ENCODE measurements at places on chromosomes 7 and 10.

DNA sequence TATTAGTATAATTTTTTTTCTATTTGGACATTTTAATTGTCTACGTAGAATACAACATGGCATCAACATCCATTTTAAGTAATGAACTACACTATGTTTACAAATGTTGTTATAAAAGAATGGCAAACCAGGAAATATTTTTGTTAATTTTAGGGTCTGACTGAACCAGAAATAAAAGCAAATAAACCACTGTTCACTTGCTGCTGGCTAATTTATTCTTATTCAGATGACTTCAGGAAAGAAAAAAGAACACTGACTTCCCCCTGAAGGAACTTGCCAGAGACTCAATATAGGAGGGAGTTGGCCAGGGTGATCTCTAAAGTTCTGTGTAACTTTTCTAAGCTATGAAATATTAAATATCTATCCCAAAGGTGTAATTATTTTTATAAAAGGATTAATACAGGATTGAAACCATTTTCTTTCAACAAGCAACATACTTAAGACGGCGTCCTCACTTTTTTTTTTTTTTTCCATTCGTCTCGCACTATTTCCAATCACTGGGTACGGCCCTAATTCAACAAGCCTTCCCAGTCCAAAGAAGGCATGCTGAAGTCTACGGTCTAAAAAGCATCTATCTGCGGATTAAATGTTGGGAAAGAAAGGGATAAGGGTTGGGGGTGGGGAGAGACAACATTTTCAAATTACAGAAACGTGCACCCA is 1.2 kb downstream of the USP6NL start:
- DNase-seq: no peak

- no peak for DNase-seq
These were observed 10.9 kb downstream of the PARP12 start for GRCh38 chr7:140051820-140052219.

DNA sequence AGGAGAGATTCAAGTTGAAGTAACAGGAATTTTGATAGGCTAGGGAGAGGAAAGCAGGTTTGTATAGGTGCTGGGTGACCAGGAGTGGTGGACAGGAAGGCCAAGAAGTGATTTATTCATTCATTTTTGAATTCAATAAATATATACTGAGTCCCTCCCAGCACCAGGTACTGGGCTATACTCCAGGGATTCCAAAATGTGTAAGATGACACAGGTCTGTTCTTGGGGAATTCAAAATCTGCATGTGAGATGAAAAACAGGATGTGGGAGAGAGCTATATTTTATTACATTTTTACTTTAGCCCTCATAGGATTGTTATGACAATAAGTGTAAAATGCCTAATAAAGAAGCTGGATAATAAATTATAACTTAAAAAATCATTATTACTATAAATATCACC is 134.9 kb downstream of the ANK3 start:
- no peak for DNase-seq

- DNase-seq: no peak
These were observed 59.5 kb upstream of the PRKG1 start for GRCh38 chr10:51014680-51015389.

GRCh38 chr7:137245186-137245585 is 98.3 kb downstream of the PTN start:
- no peak for DNase-seq

DNA sequence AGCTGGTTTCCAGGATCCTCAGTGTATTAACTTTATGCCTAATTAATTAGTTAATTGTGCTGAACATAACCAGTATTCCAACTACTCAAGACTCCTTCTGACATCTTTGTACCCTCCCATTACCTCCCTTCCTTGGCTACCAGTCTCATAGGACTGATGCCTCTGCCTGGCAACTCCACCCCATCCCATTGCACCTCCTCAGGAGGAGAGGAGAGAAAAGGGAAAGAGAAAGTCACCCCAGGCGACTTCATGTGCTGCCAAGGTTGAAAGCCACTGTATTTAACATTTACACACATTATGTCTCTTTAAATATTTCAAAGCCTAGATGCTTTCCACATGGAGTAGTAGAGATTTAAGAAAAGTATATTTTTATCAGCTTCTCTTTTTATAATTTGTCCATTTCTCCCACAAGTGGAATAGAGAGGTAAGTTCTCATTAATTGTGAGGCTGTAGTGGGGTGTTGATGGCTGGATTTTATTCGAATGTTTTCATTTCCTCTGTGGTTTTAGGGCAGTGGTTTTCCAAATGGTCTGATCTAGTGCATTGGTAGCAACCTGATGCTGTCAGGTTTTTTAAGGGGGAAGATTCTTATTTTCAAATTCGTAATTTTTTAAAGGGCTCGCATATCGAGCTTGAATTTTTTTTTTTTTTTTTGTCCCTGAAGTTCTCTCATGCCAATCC is 148.0 kb downstream of the BICC1 start:
- no peak for DNase-seq

DNA sequence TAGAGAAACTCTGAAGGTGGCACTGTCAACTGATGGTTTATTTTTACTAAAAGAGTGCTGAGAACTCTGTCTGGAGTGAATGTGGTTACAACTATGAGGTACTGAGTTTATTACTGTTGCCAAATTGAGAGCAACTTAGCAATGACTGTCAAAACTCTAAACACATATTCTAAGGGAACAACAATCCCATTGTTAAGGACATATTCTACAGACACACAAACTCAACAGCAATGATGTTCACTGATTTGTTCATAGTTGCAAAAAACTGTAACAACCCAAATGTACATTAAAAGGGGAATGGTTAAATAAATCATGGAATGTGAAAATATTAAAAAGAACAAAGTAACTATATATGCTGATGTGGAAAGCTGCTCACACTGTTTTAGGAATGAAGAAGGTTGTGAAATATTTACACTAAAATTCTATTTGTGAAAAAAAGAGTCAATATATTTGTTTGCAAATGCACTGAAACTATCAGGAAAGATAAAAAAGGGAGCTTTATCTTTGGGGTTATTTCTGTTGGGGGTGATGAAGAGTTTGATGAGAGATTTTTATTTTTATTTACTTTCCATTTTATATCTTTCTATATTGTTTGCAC is 12.9 kb downstream of the PON2 start:
- no peak for DNase-seq

GRCh38 chr10:72108830-72109635 is 20.7 kb upstream of the SPOCK2 start:
- DNase-seq: no peak

DNA sequence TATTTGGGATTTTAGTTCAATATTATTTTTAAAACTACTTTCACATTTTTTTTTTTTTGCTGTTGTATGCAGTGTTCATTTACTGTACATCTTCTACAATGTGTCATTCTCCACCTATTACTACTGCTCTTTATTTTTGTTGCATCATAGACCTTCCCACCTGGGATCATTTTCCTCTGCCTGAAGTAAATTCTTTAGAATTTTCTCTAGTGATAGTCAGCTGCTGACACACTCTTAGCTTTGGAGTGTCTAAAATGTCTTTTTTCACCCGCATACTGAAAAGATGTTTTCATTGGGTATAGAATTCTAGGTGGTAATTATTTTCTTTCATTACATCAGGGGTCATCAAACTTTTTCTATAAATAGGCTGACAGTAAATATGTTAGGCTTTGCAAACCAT is 30.5 kb downstream of the CFAP43 start:
- no peak for DNase-seq

- no peak for DNase-seq
These were observed 8.0 kb downstream of the SAR1A start for GRCh38 chr10:70162151-70162891.

DNA sequence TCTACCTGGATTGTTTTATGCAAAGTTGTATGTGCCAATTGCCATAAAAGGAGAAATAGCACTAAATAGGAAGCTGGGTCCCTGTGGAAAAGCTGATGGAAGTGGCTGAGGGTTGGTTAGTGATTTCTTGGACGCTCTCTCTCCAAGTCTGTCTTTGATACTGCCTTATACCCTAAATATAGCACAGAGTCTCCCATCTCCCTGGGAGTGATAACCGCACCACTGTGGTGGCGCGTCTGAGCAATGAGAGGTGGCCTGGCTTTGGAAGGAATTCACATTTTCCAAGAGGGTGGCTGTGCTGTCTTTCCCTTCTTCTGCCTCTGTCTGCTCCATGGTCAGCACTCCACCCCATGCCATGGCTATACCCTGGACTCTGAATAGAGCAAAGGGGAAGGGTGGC is 31.2 kb downstream of the STMP1 start:
- no peak for DNase-seq

DNA sequence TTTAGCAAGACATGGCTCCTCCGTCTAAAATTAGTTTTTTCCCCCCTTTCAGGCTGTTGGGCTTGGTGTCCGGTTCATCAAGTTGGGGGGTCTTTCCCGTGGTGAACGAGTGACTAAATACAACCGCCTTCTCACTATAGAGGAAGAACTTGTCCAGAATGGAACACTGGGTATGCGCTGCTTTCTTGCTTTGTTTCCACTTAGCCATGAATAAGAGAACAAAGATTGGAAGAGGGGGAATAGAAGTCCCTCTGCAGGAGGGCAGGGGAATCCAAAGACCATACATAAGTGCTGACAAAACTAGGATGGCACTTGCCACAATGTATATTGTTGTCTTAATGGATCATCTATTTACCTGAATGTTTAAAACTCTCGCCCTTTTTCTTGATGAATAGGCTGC is 30.5 kb downstream of the ENO4 start:
- no peak for DNase-seq

GRCh38 chr10:84089162-84089561 is 50.1 kb upstream of the GHITM start:
- no peak for DNase-seq

DNA sequence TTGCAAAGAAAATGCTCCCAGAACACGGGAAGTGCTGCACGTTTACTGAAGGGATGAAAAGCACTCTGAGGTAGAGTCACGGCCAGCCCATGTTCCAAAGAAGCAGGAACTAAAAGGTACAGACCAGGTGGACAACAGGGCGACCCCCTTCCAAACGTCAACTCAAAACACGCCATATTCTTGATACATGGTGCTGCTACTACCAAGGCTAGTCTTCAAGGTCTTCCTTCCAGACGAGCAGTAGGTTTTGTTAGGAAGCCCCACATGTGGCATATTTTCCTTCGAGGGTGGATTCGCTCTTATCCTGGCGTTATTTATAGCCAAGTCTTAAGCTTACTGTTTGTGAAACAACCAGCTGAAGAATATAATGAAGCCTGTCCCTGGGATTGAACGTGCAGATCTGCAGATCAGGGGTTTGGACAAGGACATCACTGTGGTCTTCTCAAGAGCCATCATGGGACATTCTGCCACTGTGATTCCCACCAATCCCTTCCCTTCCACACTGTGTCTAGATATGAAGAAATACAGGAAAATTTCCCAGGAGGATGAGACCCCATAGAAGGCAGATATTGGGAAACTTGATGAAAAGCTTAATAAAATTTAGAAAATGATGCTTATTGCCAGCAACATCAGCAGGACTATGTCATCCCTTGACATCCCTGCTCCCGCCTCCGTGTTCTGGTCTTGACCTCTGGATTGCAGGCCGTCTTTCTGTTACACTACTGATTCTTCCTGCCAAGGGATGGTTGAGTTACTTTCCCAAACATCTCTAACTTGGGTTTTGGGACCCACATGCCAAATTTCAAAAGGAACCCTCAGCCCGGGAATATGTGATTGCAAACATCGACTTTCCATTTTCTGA is 734.4 kb downstream of the PARD3 start:
- DNase-seq: no peak

DNA sequence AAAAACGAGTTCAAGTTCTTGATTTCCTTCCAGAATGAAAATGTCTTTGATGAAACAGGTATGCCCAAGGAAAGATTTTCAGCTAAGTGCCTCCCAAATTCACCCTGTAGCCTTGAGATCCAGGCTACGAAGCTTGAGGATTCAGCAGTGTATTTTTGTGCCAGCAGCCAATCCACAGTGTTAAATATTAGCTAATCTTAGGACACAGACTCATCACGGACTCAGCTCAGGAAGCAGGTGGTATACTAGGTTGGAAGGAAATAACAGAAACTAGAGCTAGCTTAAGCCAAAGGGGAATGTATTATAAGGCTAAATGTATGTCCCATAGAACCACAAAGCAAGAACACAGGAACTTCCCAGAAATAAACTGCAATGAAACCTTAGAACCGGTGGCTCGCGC is 151.0 kb upstream of the PRSS1 start:
- DNase-seq: no peak

GRCh38 chr7:105759670-105760550 is 116.5 kb downstream of the ATXN7L1 start:
- DNase-seq: no peak

- no peak for DNase-seq
These were observed 122.0 kb downstream of the ARL4A start for GRCh38 chr7:12809476-12809875.

GRCh38 chr10:33298110-33298509 is 36.4 kb downstream of the NRP1 start:
- DNase-seq: no peak

DNA sequence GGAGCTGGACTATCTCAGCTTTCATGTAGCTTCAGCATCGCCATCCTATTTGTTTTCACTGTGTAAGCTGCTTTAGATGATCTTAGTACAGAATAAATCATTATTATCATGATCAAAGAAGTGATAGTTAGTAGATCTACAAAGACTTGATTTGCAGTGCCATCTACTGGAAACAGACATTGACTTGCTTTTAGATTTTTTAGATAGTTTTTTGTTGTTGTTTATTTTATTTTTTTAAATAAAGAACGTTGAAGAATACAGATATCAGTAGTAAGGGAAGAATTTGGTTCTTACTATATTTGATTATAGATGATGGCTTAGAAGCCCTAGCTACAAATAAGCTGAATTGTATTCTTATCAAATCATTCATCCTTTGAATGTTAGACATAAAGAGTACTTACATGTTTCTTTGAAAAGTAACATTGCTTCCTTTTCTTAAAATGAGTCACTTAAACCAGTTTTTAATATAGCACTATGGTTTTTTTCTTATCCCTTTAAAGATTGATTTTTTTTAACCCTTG is 6.3 kb upstream of the SFMBT2 start:
- no peak for DNase-seq

GRCh38 chr10:103968441-103969391 is 1.8 kb downstream of the SLK start:
- no peak for DNase-seq

GRCh38 chr10:124619802-124620490 is 124.2 kb downstream of the FAM53B start:
- no peak for DNase-seq

DNA sequence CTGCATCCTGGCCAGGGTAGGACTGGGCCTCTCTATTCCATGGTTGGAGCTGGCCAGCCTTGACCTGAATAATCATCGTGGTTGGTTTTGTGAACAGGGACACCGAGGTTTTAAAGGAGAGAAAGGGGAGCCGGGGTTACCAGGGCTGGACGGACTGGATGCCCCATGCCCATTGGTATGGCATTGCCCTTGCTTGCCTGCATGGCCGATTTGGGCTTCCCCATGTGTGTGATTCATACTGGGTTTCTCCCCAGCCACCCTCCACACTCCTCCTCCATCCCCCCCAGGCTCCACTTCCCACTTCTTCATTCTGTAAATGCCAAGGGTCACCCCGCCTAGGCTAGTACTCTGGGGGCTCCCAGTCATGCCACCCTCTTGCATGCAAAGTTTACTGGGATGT is 98.8 kb upstream of the MACROH2A2 start:
- DNase-seq: no peak

Measured in stimulated activated CD8-positive, alpha-beta memory T cell treated with anti-CD3 and anti-CD28 coated beads, Interleukin-7, amount 100 ng/mL, for 24 hours (primary cell).